Dermis lymphatic vessel endothelial cell (primary cell): ENCODE measurements at places on chromosomes 12 and 14. TPM values are rescaled to one million over a fixed set of nuclear protein-coding genes. Genes with fewer than 3 reads are reported as not detected.

Gene RFLNA
- total RNA-seq: under 0.01 TPM in 1 of 2 replicates, not detected in the other

Gene LRRC10
- total RNA-seq: not detected in 2 replicates

Gene IL23A
- total RNA-seq: 0.11 TPM in 1 of 2 replicates, not detected in the other

Gene ANO2
- total RNA-seq: 29.1 and 86.6 TPM in 2 replicates

Gene SLCO1A2
- not detected in 2 replicates for total RNA-seq

Gene LRP6
- 55.8 and 67.1 TPM in 2 replicates for total RNA-seq

Gene PSEN1
- 42.6 and 46.1 TPM in 2 replicates for total RNA-seq
